ENCODE measurements at places on chromosomes 7 and 10.

DNA sequence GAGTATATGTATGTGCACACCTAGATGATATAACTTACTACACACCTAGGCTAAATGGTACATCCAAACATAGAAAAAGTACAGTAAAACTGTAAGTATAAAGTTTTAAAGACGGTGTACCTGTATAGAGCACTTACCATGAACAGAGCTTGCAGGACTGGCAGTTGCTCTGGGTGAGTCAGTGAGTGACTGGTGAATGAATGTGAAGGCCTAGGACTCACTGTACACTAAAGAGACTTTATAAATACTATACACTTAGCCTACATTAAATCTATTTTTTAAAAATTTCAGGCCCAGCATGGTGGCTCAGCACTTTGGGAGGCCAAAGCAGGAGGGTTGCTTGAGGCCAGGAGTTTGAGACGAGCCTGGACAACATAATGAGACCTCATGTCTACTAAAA, 195.3 kb downstream of the FZD1 start:
- DNase-seq: no peak

DNA sequence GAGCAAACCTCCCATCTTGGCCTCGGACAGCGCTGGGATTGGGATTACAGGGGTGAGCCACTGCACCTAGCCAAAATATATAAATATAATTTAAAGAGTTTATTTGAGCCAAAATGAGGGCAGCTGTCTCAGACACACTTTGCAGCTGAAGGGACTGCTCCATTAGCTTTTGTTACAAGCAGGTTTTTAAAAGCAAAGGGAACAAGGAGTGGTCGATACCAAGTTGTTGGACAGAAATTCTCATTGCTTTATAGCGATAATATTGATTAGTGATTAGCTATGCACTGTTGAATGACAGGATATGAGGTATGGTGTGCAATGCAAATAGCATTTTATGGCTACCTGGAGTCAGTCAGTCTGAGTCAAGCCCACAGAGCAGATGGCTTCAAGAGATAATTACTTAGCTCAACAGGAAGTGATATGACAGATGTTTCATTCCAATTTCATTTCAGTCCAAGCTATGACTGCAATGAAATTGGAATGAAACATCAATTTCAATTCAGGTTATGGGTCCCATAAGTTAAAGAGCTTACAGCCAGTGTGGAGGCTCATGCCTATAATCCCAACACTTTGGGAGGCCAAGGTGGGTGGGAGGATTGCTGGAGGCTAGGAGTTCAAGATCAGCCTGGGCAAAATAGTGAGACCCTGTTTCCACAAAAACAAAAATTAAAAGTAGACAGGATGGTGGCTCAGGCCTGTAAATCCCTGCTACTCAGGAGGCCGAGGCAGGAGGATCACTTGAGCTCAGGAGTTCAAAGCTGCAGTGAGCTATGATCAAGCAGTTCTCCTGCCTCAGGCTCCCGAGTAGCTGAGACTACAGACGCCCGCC, 23.1 kb downstream of the TYW1 start:
- no peak for DNase-seq

- DNase-seq: no peak
These were observed 19.8 kb downstream of the CEP41 start for GRCh38 chr7:130420943-130421578.

GRCh38 chr10:95333997-95334804, 43.4 kb upstream of the PDLIM1 start:
- DNase-seq: no peak

GRCh38 chr10:36872702-36873393, 252.6 kb upstream of the ANKRD30A start:
- no peak for DNase-seq

DNA sequence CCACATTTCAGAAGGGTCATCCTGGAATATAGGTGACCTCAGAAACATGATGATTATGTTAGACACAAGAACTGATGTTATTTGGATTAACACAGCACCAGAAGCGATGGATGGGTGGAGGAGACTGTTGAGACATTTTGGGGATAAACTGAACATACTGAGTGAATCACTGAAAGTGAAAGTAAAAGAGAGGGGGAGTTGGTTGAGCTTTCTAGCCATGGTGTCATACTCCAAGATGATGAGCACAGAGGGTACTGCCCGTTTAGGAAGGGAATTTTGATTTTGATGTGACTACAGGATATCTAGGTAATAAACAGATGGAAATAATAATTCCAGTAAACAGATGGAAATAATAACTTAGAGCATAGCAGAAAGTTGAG, 248.0 kb upstream of the NPY start:
- DNase-seq: no peak

GRCh38 chr7:35430547-35431153, 176.8 kb upstream of the TBX20 start:
- peak; percentile 12 for DNase-seq

DNA sequence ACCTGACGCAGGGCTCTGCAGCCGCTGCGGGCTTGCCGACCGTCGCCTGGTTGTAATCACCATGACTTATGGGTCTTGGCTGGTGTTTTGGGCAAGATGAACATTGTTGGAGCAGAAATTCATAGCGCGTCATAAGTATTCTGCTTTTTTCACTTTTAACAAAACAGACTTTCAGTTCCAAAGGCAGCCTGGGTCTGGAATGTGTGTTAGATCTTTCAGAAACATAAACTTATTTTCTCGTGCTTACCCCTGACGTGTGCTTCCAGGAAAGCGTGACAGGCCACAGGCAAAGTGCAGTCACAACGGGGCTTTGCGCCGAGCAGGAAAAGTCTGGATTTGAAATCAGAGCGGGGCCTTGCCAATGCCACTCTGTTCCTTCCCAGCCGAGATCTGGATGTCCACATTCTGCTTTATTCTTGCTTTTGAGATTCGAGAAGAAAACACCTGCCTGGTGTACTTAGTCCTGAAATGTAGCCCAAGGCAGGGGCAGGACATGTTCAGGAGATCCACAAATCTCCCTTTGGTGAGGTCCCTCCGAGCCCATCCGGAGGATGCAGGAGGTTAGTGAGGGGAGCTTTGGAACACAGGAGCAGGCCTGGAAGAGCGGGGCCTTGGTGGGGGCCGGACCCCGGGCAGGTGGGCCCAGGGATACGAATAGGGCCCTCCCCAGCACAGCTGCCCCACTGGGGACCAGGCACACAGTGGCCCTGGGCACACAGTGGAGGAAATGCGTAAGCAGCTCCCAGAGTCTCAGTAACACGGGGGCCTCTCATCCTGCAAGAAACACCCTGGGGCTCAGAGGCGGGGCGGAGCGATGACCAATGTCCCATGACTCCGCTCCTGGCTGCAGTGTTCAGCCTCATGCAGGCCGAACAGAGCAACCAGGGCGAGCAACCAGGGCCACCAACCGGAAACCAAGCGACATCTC, 49.5 kb upstream of the EBF3 start:
- DNase-seq: no peak

- peak; percentile 8 for DNase-seq
These were observed 238.9 kb downstream of the CAMK1D start for GRCh38 chr10:12588091-12588860.

DNA sequence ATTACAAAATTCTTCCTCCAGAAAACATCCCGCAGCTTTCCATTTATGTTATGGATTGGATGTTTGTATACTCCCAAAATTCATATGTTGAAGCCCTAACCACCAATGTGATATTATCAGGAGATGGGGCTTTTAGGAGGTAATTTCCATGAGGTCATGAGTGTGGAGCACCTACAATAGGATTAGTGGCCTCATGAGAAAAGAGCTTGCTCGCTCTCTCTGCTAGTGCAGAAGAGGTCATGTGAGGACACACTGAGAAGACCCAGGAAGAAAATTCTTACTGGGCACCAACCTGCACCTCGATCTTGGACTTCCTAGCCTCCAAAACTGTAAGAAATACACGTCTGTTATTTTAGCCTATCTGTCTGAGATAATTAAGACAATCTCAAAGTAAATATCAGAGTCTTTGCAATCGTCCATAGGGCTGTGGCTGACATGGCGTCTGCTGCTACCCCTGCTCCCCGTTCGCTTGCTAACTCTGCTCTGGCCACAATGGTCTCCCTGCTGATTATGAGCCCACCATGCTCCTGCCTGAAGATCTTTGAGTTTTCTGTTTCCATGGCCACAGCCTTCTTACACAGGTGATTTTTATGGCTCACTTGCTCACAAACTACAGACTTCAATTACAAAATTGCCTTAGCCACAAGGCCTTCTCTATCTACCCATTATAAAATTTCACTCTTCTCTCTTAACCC, 333.3 kb downstream of the CACNA2D1 start:
- DNase-seq: no peak

DNA sequence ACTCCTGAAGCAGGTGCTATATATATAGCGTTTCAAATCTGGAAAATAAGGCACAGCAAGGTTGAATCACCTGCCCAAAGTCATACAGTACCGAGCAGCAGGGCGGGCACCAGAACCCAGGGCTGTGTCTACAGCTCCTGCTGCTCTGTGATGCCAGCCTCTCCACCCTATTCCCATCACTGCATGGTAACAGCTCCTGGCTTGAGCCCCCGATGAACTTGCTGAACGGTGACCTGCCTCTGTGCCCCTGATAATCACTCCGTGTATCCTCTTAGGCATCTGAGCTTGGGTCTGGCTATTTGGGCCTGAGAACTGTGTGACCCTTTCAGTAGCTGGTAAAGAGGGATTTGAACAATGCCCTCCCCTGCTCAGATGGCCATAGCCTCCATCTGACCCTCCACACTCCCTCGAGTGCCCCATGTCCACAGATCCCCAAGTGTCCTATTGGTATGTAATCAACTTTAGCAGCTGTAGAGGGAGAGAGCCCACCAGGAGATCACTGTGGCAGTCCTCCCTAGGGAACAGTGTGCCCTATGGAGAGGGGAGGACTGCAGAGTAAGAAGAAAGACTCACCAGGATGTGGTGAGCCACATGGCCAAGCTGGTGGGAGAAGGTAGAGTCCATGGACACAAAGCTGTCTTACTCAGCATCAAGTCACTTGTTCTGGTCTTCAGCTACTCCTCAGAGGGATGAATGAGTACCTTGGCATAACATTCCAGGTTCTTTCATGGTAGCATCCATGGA, 1.1 kb upstream of the ARHGAP22 start:
- no peak for DNase-seq

DNA sequence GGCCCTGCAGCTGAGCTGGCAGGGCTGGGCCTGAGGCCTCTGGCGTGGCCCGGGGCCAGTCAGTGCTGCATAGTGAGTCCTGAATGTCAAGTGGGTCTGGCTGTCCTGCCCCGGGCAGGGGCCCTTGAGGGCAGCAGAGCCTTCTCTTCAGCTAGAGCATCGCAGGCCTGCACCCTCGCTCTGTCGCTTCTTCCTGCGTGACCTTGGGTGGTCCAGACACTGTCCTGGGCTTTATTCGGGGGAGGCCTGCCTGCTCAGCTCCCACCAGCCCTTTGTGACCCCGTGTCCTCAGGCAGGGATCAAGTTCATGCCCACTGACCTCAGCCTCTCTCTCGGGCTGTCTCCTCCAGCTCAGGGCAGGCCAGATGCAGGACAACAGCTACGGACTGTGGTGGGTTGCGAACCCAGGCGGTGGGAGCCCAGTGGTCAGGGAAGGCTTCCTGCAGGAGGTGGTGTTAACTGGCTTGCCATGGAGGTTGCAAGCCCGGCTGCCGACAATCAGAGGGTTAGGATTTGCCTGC, 3.4 kb downstream of the TTYH3 start:
- no peak for DNase-seq

- no peak for DNase-seq
These were observed 82.4 kb downstream of the KLF6 start for GRCh38 chr10:3702569-3702968.

DNA sequence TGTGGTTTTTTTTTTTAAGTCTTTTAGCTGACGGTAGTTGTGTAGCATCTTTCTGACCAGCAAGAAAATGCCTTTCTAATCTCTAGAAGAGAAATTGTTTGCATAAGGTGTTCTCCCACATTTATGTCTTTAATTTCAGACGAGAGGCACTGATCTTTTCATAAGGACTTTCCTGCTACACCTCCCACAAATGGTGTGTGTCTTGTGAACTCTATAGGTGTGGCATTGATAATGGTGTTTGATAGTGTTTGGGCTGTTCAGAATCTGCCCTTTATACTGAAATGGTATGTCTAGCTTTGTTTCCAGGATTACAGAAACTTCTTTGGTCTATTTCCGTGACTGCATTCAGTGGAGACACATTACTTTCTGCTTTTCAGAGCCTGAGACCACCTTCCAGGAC, 21.6 kb upstream of the ATXN7L1 start:
- DNase-seq: no peak

DNA sequence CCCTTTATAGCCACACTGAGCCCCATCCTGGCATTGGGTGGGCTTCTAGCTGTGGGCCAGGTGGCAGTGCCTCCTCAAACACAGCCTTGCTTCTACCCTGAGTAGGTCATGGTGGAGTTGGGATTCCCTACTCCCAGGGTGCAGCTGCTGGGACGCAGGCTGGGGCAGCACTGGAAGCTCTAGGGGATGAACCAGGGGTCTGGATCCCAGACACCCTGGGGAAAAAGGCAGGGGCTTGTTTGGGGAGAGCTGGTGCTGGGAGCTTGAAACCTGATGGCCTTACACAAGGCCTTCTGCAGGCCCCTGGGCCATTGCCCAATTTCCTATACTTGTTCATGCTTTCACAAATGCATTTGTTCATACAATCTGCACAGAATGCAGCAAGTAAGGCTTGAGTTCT, 103.7 kb upstream of the CTBP2 start:
- DNase-seq: no peak

DNA sequence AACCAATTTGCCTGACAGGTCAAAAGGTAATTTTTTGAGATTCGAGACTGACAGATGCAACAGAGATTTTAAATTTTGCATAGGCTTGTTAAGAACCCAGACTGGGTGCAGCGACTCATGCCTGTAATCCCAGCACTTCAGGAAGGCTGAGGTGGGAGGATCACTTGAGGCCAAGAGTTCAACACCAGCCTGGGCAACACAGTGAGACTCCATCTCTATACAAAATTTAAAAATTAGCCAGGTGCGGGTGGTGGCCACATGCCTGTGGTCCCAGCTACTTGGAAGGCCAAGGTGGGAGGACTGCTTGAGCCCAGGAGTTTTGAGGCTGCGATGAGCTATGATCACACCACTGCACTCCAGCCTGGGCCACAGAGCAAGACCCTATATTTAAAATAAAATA, 34.6 kb downstream of the AMZ1 start:
- no peak for DNase-seq

- no peak for DNase-seq
These were observed 18.6 kb downstream of the PDE6C start for GRCh38 chr10:93630625-93631557.

- DNase-seq: no peak
These were observed 9.9 kb downstream of the ANTXRL start for GRCh38 chr10:46296641-46297141.

DNA sequence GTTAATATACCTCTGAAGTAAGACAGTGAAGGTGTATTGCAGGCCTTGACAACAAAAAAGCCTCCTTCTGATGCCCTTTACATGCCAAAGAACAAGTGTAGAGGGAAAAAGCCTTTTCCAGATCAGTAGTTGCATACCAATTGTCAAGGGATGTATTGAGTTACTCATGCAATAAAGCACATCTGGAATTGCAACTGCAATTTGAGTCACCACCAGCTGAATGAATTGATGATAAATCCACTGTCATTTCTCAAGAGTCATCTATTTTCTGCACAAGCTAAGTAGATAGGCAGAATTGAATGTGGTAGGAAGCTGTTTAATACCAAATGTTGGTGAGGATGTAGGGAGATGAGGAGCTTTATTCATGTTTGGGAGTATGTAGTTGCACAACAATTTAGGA, 325.9 kb upstream of the SMIM30 start:
- no peak for DNase-seq

All from suppressor macrophage (primary cell).